Esophagus squamous epithelium (tissue), 5 donors: ENCODE measurements at places on chromosomes 5 and 9.

- DNase-seq: no peak
Measured at GRCh38 chr5:109315245-109315644, 94.5 kb downstream of the PJA2 start.

- DNase-seq: no peak
Measured at GRCh38 chr9:30977965-30978364, 1406.5 kb upstream of the ACO1 start.

GRCh38 chr5:62143268-62144229 lies 162.5 kb upstream of the KIF2A start:
- no peak for DNase-seq

DNA sequence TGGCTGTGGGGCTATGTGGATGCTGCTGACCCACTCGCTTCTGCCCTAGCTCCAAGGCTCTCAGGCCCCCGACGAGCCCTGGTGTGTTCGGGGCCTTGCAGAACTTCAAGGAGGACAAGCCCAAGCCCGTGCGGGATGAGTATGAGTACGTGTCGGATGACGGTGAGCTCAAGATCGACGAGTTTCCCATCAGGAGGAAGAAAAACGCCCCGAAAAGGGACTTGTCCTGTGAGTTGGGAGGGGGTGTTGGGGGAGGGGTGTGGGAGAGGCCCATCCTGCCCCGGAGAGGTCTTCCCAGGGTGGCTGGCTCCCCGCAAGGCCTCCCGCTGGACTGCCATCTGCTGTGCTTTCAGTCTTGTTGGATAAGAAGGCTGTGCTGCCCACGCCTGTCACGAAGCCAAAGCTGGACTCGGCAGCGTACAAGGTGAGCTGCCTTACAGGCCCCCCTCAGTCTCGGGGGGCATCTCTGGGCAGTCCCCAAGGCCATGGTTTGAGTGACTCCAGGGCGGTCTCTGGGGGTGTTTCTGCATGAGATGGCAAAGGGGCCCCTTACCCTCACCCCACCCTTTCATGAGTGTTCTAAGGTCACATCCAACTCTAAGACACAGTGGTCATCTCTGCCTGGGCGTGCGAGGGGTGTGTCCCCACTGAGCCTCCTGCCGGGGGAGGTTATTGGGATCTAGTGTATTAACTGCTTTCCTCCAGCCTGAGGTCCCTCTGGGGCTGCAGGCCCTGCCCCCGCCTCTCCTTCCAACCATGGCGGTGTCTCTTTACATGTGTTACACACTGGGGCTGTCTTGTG lies 89.5 kb downstream of the PHF2 start:
- no peak for DNase-seq

- no peak for DNase-seq
Measured at GRCh38 chr9:27391040-27391895, 94.3 kb upstream of the EQTN start.

DNA sequence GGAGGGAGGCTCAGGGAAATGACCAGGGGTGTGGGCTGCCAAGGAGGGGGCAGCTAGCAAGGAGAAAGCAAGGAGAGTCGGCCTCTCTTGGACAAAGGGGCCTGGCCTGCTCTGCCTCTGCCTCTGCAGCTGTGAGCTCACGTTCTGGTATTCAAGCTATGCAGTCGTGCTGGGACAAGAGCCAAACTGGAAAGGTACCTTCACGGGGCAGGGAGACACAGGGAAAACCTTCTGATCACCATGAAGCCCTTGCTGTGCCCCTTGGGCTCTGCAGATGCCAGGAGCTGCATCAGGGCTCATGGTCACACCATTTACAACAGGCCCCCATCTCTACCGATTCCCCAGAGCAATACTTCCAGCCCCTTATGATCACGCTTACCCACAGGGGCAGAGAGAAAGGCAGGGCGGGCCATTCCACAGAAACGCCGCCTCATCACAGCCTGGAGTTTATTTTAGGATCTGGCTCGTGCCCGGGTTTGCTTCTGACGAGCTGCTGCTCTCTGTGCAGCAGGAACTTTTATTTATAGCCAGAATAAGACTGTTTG lies 63.2 kb downstream of the PRRT1B start:
- no peak for DNase-seq

GRCh38 chr5:21391506-21391905 lies 1403.5 kb upstream of the CDH18 start:
- no peak for DNase-seq

GRCh38 chr5:45697201-45697600 lies 1.0 kb upstream of the HCN1 start:
- DNase-seq: no peak

DNA sequence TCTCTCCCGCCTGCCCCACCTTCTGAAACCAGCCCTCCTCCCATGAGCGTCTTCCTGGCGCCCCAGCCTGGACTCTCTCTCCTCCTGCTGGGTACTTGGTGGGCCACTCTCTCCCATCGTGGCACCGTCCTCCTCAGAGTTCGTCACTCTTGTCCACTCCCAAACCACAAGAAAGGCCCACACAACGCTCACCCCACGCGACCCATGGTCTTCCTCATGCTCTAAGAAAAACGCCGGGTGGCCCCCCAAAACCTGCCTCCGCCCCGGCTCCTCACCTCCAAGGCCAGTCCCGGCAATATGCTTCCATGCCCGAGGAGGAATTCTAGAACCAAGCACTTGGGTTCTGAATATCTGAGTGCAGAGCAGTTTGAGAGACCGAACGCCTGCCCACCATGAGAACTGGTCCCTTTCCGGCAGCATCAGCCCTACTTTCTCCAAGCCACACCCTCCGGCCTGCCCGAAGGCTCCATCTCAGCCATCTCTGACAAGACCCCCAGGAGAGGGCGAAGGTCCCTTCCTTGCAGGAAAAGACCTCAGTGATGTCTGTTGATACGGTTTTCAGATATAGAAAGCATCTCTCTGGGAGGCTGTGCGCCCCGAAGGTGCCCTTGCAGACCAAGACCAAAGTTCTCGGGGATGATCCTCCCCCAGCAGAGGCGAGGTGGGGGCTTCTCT lies 15.0 kb downstream of the SLC6A3 start:
- DNase-seq: no peak

GRCh38 chr5:175851311-175851710 lies 20.1 kb upstream of the CPLX2 start:
- DNase-seq: no peak

- DNase-seq: no peak
Measured at GRCh38 chr5:80149161-80149609, 106.7 kb downstream of the SERINC5 start.

DNA sequence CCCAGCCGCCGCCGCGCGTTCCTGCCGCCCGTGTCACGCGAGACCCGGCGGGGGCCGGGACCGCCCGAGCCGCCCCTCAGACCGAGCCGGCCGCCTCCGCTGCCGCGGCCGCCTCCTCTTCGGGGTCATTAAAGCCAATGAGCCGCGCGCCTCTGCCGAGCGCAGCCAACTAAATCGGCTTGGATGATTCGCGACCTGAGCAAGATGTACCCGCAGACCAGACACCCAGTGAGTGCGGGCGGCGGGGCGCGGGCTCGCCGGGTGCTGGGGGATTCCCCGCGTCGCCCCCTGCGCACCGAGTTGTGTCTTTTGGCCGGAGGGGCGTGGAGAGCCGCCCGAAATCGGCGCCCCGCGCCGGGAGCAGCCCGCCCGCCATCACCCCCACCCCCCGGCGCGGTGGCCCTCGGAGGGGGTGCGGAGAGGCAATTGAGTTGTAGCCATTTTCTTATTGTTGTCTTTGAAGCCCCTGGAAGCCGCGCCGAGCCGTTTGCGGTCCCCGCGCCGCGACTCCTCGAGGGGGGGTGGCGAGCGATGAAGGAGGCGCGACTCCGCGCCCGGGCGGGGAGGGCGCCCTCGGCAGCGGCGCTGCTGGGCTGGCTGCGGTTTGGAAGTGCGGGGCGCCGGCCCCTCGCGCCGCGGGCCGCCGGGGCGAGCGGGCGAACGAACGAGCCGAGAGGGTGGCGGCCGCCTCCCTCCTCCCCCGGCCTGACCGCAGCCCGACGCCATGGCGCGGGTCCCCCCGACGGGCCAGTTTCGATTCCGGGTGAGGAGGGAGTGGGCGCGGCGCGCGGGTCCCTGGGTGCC lies 1.0 kb downstream of the TLE4 start:
- DNase-seq: no peak

DNA sequence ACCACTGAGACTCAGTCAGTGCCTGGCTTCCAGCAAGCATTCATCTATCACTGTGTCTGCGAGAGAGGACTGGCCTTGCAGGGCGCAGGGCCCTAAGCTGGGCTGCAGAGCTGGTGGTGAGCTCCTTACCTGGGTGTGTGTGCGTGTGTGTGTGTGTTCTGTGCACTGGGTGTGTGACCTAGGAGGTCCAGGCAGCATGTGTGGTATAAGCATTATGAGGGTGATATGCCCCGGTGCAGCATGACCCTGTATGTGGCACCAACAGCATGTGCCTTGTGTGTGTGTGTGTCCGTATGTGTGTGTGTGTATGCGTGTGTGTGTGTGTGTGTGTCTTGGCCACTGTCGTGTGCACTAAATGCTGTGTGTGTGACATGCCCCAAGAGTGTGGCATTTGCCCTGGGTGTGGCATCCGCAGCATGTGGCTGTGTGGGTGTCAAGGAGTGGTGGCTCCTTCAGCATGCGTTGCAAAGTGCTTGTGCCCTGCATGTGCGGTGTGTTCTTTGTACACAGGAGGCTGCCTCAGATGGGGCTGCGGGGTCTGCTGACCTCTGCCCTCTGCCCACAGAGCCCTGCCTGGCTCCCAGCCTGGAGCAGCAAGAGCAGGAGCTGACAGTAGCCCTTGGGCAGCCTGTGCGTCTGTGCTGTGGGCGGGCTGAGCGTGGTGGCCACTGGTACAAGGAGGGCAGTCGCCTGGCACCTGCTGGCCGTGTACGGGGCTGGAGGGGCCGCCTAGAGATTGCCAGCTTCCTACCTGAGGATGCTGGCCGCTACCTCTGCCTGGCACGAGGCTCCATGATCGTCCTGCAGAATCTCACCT lies 3.3 kb downstream of the FGFR4 start:
- no peak for DNase-seq

DNA sequence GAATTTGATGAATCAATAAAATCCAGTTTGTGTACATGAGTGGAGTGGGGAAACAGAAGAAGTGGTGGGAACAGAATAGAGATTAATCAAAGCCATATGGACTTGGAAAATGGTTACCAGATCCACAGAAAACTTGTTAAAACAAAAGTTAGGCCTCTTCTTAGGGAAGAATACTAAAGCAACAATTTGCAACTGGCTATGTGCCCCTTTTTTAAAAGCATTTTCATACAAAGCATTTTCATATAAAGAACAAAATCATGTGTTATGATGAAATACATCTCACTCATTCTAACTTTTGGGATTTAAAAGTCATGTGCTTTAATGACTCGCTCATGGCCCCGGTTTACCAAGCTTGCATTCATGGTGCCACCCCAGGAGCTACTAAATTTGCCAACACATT lies 276.9 kb downstream of the EFNA5 start:
- no peak for DNase-seq

DNA sequence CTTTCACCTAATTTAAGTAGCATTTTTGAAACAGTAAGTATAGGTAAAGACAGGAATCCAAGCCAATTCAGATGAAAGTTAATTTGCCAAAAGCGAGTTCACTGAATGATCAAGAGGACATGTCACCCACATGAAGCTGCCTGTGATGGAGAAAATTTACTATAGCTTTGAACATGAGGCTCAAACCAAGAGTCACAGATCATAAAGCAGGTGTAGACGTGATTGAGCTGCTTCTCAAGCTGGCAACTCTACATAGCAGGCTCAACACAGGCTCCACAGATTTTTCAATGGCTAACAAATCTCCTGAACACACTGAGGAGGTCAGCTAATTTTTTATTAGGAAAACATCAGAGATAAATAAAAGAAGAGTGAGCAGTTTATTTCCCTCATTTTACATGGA lies 173.7 kb downstream of the FAM114A2 start:
- no peak for DNase-seq
